Osteocyte (in vitro differentiated cells): ENCODE measurements at places on chromosomes 2 and 18.

- H3K27ac ChIP-seq = no peak overlapping the region
- no peak overlapping the region for H3K4me3 ChIP-seq
- no peak for DNase-seq
- no peaks in the 10 kb centered on the region for H3K36me3 ChIP-seq
Measured at GRCh38 chr18:78983512-78983911, 3.9 kb downstream of the SALL3 start.

- DNase-seq = no peak
- H3K4me1 ChIP-seq = peaks cover 11% of the 10 kb centered on the region
- peaks cover 27% of the 10 kb centered on the region for H3K36me3 ChIP-seq
Measured at GRCh38 chr2:236051351-236051750, 116.8 kb downstream of the GBX2 start.

- H3K27me3 ChIP-seq = no peaks in the 10 kb centered on the region
- no peaks in the 10 kb centered on the region for H3K36me3 ChIP-seq
- H3K4me1 ChIP-seq = peaks cover 37% of the 10 kb centered on the region
- no peak for DNase-seq
- no peak overlapping the region for H3K4me3 ChIP-seq
Measured at GRCh38 chr2:36952748-36953197, 13.6 kb downstream of the STRN start.

DNA sequence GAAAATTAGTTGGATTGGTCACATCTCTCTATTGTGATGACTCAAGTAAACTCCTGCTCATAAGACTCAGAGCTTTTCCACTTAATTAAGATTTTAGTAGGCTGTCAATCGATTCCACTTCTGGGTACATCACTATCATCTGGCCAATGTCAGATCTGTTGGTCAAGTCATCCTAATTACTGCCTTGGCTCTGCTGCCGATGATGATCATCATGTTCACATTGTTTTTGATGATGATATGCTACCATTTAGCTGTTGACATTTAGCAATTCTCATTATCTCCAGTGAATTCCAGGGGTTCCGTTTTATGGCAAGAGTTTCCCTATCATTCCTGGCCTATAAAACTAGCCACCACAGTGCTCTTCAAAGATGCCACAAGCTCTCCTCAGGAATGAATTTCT lies 253.4 kb downstream of the IKZF2 start:
- H3K27ac ChIP-seq = no peak overlapping the region
- no peak overlapping the region for H3K4me3 ChIP-seq
- H3K27me3 ChIP-seq = no peaks in the 10 kb centered on the region
- no peaks in the 10 kb centered on the region for H3K36me3 ChIP-seq
- H3K4me1 ChIP-seq = no peaks in the 10 kb centered on the region
- DNase-seq = no peak

GRCh38 chr2:218796691-218797090 lies 14.7 kb downstream of the CYP27A1 start:
- H3K27me3 ChIP-seq = peaks cover 20% of the 10 kb centered on the region
- no peak for DNase-seq
- no peak overlapping the region for H3K27ac ChIP-seq
- no peaks in the 10 kb centered on the region for H3K4me1 ChIP-seq
- H3K4me3 ChIP-seq = no peak overlapping the region

- H3K4me3 ChIP-seq = no peak overlapping the region
- no peaks in the 10 kb centered on the region for H3K4me1 ChIP-seq
- H3K27ac ChIP-seq = no peak overlapping the region
- peaks cover 3% of the 10 kb centered on the region for H3K27me3 ChIP-seq
- DNase-seq = no peak
Measured at GRCh38 chr2:29844713-29845326, 76.6 kb downstream of the ALK start.
